ENCODE measurements at places on chromosomes 11 and 22.

- no peak for DNase-seq
Measured at GRCh38 chr11:103980108-103980507, 56.3 kb upstream of the DDI1 start.

- no peak for DNase-seq
Measured at GRCh38 chr11:10659339-10660216, 34.0 kb downstream of the IRAG1 start.

GRCh38 chr11:115905341-115906000 lies 401.3 kb upstream of the CADM1 start:
- no peak for DNase-seq

GRCh38 chr11:43871051-43871450 lies 9.6 kb upstream of the ALKBH3 start:
- no peak for DNase-seq

DNA sequence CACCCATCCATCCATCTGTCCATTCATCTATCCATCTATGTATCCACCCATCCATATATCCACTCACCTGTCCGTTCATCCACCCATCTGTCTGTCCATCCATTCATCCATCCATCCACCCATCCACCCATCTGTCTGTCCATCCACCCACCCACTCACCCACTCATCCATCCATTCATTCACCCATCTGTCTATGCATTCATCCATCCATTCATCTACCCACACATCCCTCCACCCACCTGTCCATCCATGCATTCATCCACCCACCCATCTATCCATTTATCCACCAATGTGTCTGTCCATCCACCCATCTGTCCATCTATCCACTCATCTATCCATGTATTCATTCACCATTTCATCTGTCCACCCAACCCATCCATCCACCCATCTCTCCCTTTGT lies 33.3 kb downstream of the NADSYN1 start:
- DNase-seq, result no peak

- no peak for DNase-seq
Measured at GRCh38 chr22:48779211-48779643, 1048.4 kb downstream of the BRD1 start.

DNA sequence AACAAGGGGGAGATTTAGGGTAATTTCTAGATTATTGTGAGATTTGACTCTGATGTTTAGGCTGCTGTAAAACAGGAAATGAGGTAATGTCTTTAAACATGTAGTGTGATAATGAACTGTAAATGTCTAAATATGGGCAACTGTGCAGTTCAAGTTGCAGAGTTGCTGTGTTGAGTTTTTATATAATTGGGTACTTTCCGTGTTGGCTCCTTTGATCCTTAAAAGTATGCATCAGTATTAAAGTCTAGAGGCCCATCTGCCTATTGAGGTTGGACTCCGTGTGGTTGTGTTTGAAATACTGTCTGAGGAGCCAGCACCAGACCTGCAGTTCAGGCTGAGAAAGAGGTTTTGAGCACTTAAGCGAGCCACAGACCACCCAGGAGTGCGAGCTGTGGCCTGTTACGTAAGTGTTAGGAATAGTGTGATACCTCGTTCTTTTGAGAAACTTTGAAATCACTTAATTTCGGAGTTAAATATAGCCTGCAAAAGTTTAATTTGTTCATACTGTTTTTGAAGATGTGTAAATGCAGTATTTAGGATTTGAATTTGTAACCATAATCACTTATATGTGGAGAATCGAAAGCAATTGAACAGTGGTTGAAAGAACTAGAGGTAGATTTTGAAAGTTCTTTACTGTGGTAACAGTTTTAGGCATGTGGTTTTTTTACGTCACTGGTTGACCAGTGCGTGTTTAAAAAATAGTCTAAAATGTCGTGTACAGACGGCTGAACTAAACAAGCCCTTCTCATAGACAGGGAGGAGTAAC lies 9.0 kb downstream of the FAM118A start:
- DNase-seq, result peak; percentile 29

DNA sequence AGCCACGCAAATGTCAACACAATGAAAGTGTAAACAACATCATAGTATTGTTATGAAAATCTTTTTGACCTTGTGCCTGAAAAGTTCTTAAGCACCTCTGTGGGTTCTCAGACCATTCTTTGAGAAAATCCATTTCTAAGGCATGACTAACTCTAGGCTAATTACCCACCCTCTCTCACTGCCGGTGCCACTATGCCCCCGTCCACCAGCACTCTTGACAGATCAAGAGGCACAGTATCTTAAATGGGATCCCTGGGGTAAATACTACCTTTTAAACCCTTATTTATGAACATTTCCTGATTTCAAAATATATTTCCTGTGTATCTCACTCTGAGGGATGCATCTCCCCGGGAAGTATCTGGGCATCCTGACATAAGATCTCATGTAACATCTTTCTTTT lies 607.5 kb downstream of the METTL15 start:
- no peak for DNase-seq

GRCh38 chr11:119450590-119451326 lies 27.8 kb upstream of the THY1 start:
- DNase-seq, result no peak

DNA sequence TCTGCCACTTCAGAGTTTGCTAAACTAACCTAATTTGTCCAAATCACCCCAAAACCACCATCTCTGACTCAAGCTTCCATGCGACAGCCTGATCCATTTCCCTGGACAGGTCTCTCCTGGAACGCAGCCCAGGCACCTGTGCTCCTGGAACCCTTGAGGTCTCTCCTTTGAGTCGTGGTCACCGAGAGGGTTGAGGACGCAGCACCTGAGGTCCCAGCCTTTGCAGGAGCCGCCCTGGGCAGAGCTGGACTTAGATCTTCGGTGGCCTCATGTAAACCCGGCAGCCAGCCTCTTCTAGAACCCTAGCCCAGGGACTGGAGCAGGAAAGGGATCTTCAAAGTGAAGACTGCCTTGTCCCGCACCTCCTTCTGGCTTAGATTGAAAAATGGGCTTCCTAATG lies 37.6 kb downstream of the ASRGL1 start:
- no peak for DNase-seq

GRCh38 chr22:30047364-30047738 lies 32.9 kb upstream of the HORMAD2 start:
- DNase-seq, result peak; percentile 31

GRCh38 chr11:104713401-104713800 lies 184.9 kb downstream of the CASP12 start:
- DNase-seq, result no peak

GRCh38 chr22:45516923-45517675 lies 14.4 kb downstream of the FBLN1 start:
- DNase-seq, result no peak

DNA sequence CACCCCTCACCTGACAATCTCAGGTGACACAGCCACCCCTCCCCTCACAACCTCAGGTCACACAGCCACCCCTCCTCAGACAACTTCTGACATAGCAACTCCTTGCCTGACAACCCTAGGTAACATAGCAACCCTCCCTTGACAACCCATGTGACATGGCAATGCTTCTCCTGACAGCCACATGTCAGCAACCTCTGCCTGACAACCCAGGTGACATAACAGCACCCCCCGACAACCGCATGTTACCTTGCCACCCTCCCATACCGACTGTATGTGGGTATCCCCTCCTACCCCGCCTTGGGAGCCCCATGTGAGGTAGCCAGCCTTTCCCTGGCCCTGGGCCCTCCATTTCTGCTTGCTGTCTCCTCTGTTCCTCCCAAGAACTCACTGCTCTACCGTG lies 77.7 kb upstream of the B3GAT1 start:
- no peak for DNase-seq

GRCh38 chr22:20137671-20138416 lies 6.2 kb downstream of the ZDHHC8 start:
- DNase-seq, result no peak

DNA sequence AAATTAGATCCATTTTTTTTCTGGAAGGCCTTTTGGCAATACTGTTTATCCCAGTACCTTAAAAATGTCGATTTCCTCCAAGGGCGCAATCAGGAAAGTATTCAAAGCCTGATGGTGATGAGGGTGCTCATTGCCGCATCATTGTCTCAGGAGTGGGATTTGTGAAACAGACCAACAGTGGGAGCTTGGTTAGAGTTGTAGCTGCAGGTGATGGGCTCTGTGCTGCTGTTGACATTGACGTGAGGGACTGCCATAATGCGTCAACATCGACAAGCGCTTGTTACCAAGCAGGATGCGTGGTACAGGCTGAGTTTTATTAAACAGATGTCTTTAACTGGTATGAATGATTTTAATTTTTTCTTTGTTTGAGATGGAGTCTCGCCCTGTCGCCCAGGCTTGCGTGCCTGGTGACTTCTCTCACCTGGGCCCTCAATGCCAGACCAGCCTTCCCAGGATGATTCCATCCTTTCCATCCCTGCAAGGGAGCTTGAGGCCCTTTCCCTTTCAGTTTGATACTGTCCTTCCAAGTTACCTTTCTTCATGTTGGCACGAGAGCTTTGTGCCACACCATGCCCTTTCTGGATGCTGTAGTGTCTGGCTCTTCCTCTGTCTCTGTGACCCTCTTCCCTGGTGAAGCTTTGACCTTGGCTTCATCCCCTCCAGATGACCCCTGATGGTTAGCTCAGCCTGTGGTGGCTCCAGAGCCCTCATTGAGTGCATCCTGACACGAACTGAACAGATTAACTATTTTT lies 10.6 kb downstream of the MED15 start:
- no peak for DNase-seq

GRCh38 chr11:115761348-115761747 lies 257.1 kb upstream of the CADM1 start:
- DNase-seq, result peak; percentile 5

GRCh38 chr11:101862391-101863233 lies 52.2 kb upstream of the CEP126 start:
- DNase-seq, result no peak

- no peak for DNase-seq
Measured at GRCh38 chr11:32062540-32062939, 28.3 kb upstream of the RCN1 start.

DNA sequence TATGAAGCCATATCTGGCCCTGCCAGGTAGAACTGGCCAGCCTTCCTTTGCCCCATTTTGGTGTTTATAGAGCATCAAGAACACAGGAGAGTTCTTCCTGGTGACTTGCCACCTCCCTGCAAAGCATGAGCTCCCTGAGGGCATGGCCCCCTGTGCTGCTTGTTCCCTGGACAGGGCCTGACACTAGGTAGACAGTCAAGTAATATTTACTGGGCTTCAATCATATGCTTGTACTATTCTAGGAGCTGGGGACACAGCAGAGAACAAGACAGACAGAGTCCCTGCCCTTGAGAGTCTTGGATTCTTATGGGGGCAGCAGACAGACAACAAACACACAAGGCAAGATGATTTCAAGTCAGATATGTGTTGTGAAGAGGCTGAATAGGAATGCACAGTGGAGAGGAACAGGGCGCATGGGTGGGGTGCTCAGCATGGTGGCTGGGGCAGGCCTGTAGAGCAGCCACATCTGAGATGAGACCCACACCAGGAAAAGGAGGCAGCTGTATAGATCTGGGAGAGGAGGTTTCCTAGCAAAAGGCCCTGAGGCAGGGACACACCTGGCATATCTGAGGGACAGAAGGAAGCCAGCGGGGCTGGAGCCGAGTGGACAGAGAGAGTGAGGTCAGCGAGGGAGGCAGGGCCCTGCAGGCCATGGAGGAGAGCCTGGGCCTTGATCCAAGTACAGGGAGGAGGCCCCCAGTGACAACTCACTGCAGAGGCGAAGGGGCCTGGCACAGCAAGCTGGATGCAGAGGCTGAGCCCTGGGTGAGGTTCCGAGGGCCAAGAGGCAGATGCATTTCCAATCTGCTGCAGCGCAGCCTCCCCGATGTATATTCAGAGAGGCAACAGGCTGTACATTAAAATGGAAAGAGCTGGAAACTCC lies 10.2 kb upstream of the CBX6 start:
- DNase-seq, result no peak

GRCh38 chr22:40031766-40032470 lies 37.2 kb downstream of the FAM83F start:
- no peak for DNase-seq

DNA sequence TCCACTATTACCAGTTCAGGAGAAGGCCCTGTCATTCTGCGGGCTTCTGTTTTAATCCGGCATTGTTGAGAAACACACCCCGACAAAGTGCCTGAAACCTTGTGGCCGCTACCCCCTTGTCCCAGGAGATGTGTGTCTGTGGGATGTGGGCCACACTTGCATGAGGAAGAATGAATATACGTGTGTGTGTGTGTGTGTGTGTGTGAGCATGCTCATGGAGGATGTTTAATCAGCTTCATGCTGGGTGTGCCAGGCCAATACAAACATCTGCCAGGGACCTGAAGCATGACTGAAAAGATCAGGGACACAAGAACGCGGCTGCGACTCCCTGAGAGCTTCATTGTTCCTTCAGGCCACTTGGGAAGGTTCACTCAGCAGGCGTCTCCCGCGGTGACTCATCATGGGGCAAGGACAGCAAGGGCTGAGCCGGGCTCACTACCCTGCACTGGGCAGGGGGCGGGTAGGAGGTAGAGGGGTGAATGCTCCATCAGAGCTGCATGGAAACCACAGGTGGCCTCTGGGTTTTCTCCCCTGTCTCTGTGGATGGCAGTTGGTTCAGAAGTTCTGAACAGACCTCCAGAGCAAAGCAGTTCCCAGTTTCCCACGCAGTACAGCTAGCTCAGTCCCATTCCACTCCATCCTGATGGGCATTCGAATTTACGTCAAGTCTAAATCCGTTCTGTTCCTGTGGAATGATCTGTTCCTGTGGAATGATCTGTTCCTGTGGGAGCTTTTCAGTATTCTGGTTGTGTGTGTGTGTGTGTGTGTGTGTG lies 7.0 kb upstream of the MALAT1 start:
- no peak for DNase-seq

- DNase-seq, result no peak
Measured at GRCh38 chr11:69674267-69674885, 777 bp downstream of the LTO1 start.

DNA sequence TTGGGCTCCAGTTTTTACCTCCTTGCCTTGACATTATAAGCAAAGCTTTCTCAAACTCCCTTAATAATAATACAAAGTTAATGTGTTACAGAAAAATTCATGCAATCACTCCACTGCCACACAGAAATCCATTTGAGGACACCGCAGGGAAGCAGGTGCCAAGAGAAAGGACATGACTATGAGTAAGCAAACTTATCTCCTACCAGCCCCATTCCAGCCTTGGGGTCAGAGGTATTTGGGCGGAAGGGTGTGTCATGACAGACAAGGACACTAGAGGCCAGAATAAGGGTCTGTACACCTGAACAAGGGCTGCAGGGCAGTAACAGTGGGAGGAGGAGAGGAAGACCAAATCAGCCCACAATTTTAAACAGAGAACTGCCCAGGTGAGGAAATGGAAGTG lies 5.9 kb downstream of the GNG3 start:
- no peak for DNase-seq

- DNase-seq, result no peak
Measured at GRCh38 chr22:50047346-50047745, 10.8 kb downstream of the TTLL8 start.

DNA sequence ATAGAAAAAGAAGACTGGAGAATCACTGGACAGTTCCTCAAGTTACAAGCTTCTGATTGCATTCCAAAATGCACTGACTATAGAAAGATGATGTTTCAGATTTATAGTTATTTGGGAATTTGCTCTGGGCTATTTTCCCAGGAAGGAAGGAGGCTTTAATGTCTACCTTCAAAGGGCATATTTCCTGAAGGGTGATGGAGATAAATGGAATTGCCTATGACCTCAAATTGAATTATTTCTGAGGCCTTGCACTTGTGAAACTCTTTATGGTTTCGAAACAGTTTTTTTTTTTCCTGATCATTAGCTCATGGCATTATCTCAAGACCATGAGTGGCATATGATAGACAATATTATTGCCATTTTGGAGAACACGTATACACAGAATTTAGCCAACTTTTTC lies 333.9 kb downstream of the METTL15 start:
- DNase-seq, result no peak

GRCh38 chr11:33005175-33005574 lies 10.5 kb upstream of the DEPDC7 start:
- no peak for DNase-seq

GRCh38 chr11:62508336-62509058 lies 38.1 kb downstream of the AHNAK start:
- DNase-seq, result no peak
